ENCODE measurements at places on chromosomes 3 and 15.
A peak's percentile ranks its signal among the peaks of the same experiment; 100 is the strongest.

- no peak for DNase-seq
Measured at GRCh38 chr3:37872413-37873160, 10.9 kb downstream of the CTDSPL start.

- no peak for DNase-seq
Measured at GRCh38 chr15:25708391-25708790, 154.7 kb downstream of the ATP10A start.

- no peak for DNase-seq
Measured at GRCh38 chr3:38257583-38257982, 8.0 kb upstream of the SLC22A13 start.

DNA sequence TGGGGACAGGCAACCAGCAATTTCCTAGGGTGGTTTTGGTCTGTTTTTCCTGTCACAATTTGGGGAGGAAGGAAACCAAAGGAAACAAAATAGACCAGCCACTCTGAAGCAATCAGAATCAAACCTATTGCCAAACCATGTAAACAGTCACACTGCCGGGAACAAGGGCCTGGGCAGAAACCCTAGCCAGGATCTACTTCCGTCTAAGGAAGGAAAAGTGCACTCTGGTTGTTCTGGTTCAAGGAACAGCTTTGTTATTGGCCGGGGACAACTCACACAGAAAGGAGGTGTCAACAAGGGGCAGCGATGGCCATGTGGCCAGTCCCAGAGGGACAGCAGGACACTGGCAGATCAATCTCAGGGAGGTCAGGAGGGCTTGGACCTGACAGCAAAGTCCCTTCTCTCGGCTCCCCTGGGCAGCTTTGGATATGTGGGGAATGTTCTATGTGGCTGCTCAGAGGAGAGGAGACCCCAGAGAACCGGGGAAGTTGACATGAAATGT lies 17.5 kb upstream of the RAD18 start:
- no peak for DNase-seq

DNA sequence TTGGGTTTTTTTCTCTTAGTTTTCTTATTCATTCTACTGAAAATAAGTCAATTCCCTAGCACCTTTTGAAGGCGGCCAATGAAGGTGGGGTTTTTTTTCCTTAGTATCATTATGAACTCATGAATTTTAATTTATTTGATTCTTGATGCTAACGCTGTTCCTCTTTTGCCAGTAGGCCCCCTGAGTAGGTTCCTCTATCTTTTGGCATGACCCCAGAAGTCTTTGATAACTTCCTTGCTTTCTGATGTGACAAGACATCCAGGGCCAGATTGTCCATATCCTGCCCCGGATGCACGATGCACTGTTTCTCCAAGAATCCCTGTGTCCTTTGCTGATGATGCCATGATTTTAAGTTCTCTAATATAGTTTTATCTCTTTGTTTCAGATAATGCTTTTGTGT lies 20.6 kb downstream of the LRRK1 start:
- DNase-seq, result no peak

DNA sequence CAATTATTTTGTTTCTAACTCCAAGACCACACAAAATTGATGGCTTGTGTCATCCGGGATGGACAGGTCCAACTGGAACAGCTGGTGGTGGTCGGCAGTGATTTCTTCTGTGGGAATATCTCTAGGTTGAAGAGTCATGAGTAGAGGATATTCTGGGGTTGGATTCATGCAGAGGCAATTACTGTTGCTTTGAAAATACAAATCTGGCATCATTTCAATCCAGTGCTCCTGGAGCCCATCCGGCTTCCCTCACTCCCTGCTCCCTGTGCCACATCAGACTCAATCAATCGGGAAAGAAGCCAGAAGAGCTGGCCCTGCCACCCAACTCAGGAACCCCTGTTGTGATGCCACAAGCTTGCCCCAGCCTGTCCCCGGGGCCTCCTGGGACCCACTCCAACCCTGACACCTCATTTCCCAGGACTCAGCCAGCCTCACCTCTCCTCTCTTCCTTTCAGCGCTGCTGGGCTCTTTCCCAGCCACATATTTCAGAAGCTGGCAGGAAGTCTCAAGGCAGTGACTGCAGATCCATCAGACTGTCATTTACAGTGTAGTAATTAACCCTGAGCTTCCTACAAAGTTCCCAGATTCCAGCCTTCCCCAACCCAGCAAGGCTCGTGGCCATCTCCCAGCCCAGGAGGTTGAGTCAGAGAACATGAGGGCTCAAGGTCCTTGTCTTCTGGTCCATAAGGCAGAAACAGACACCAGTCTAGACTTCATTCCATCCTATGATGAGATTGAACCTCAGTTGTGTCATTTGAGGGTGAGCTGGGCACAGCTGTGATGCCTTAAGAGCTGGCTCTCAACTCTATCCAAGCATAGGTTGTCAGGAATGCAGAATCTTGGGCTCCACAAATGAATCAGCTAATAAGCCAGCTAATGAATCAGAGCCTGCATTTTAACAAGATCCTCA lies 114.0 kb downstream of the FAM174B start:
- DNase-seq, result no peak

DNA sequence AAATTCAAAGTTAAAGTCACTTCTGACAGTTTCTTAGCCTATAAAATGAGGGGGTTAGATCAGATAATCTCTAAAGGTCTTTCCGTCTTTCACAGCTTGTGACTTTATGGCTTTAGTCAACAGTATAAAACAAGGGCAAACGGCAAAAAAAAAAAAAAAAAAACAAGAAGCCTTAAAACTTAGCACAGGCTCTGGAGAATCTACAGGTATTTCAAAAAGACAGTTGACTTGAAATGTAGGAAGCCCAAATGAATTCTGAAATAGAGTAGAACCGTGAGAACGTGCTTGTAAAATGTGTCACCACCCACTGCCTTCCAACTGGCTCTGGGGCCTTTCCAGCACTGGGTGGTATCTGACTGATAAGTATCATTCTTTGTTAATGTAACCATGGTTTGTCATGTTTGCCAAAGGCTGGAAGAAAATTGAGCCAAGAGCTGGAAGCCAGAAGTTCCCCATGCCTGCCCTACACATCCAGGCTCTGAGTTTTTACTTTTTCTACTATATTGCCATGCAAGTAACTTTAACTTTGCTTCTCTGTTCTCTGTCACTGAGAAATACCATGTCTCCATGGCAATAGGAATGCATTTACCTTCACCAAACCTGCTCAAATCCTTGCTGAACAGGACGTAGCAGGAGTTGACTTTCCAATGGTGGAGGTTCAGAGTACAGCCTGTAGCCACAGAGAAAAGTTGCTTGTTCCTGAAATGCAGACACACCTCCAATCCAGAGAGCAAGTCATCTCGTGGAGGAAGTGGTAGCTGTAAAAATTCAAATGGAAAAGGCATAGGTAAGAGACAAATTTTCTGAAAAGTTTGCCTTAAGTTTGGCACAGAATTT lies 35.8 kb upstream of the THSD4 start:
- peak; percentile 38 for DNase-seq

GRCh38 chr3:26799679-26800317 lies 177.2 kb downstream of the LRRC3B start:
- no peak for DNase-seq

- DNase-seq, result no peak
Measured at GRCh38 chr3:41574900-41575299, 375.6 kb downstream of the CTNNB1 start.
